Kidney (tissue), 22 donors: ENCODE measurements at places on chromosomes 6 and 20. TPM values are rescaled to one million over a fixed set of nuclear protein-coding genes. Genes with fewer than 3 reads are reported as not detected.

DNA sequence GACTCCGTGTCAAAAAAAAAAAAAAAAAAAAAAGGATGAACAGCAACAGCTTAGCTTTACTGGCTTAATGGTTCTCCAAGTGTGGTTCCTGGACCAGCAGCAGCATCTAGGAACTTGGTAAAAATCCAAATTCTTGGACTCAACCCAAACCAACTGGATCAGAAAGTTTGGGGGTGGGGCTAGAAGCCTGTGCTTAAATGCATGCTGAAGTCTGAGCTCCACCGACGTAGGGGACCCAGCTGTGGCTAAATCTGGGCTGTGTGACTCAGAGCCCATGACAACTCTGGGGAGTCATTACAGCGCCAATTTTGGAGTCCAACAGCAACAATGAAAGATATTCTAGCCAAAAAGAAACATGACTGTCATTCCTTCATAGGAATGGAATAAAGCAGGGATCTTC is 13.6 kb upstream of the CHD6 start:
- peak; percentile 80 for DNase-seq

DNA sequence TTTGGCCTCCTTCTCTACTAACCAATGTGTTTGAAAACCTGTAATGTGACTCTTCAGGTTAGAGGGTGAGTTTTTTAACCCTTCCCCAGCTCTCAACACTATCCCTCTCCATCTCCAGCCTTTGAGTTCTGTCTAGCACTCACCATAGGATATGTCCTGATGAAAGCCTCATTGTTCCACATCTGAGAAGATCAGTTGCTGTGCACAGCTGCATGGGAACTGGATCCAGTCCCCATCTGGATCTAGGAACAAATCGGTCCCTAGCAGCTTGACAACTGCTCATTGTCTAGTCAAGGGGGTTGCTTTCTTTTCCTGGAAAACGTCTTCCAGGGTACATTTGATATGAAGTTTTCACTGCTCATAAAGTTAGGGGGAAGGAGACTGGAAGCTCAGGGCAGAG is 45.4 kb upstream of the AGPAT4 start:
- no peak for DNase-seq

DNA sequence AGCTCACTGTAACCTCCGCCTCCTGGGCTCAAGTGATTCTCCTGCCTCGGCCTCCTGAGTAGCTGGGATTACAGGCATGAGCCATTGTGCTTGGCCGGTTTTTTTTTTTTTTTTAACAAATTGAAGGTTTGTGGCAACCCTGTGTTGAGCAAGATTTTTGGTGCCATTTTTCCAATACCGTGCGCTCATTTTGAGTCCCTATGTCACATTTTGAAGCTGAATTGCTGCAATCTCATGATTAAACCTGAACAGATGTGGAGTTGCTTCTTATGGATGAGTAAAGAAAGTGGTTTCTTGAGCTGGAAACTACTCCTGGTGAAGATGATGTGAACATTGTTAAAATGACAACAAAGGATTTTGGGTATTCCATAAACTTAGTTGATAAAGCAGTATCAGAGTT is 16.6 kb downstream of the SASH1 start:
- no peak for DNase-seq

- no peak for DNase-seq
These were observed 100.0 kb downstream of the PRDM1 start for GRCh38 chr6:106186172-106186571.

DNA sequence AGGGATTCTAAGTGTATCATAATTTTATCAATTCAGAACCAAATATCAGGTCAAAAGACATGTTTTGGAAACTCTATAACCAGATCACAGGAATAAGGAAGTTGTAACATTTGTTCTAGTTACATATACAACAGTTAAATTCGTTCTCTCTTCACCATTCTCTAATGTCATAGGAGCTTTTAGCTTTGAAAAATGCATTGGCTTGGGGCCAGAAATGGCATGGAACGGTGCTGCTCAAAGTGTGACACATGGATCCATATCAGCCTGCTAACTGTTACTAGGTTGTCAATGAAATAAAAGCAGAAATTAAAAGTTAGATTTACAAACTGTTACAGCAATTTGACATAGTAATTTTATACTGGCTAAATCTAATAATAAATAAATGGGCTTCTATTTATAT is 120.3 kb downstream of the LCA5 start:
- DNase-seq = no peak

GRCh38 chr6:31450751-31451150 is 47.2 kb upstream of the MICB start:
- no peak for DNase-seq

GRCh38 chr20:13295637-13296036 is 74.6 kb downstream of the ISM1 start:
- DNase-seq = no peak

DNA sequence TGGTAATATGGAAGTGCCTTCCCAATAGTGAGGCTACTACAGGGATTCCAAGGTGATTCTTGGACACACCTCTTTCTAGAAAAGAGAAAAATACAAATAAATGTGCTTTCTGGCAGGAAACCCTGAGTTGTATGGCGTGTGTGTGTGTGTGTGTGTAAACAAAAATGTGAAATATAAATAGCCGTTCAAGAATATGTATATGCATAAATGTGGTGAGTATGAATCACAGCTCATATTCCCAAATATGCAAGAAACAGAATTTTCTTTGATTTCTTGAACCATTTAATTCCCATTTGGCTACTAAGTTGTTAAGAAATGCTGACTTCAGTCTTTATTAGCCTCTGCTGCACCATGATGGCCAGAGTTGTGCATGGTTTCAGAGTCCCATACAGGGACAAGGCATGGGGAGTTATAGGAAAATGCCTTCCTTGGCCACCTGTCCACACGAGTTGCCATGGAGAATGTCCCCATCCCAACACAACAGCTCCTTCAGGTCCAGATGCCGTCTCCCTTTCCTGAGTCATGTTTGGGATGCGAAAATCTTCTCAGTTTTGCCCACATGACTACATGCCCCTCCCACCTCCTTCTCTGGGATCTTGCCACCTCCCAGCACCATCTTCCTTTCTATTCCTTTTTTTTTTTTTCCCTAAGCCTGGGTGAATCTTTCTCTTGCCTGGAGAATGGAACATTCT is 312.4 kb upstream of the ECI2 start:
- DNase-seq = no peak

DNA sequence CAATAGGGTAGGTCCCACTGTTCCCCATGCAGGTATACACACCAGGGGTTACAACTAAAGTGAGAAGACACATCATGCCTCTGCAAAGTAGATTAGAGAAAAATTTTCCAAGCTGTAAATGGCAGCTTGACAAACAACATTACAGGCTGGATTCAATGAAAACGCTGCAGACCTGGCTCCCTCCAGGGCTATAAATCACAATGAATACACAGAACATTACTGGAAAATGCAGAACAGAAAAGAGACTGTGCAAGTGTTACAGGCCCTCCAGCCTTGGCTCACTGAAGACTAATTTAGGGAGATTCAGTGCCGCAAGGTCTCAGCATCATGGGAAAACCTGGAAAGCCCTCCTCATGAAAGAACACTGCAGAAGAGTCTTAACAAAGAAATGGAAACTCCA is 207.8 kb downstream of the KHDC1L start:
- DNase-seq = peak; percentile 48

GRCh38 chr6:125749173-125749864 is at the start of gene HEY2:
Gene HEY2, plus strand, starts transcription at chr6:125749632. Its CDS starts 145 bp downstream, at chr6:125749777.
- peak; percentile 90 for DNase-seq

IPCEF1 gene
- total RNA-seq = 25.9 TPM

PGC gene
- not detected for total RNA-seq

MLN gene
- not detected for total RNA-seq

BPI gene
- total RNA-seq = 0.16 TPM

COX4I2 gene
- total RNA-seq = 1.3 TPM
